Activated CD4-positive, alpha-beta T cell treated with anti-CD3 and anti-CD28 coated beads, Interleukin-2, amount 50 U/mL, for 48 hours (primary cell): ENCODE measurements at places on chromosomes 7 and 10.

GRCh38 chr7:130481898-130482297, 10.0 kb upstream of the MEST start:
- no peak for DNase-seq

GRCh38 chr7:139455789-139456188, 27.7 kb downstream of the KLRG2 start:
- DNase-seq = no peak

DNA sequence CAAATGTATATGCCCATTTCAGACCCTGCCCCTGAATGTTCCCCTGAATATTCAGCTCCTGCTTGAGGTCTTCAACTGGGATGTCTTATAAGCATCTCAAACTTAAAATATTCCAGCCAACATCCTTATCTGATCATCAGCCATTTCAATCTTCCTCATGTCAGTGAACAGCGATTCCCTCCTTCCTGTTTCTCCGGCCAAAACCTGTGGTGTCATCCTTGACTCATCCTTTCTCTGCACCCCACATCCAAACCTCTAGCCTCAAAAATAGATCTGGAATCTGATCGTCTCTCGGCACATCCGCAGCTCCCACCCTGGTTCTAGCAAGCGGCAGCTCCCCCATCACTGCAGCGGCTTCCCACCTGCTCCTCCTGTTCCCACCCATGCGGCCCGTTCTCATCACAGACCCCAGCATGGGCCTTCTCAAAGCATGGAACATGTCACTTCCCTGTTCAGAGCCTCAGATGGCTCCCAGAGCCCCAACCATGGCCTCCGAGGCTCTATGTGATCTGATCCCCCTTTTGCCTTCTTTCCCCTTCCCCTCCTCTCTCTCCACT, 165.7 kb downstream of the HECW1 start:
- DNase-seq = no peak

DNA sequence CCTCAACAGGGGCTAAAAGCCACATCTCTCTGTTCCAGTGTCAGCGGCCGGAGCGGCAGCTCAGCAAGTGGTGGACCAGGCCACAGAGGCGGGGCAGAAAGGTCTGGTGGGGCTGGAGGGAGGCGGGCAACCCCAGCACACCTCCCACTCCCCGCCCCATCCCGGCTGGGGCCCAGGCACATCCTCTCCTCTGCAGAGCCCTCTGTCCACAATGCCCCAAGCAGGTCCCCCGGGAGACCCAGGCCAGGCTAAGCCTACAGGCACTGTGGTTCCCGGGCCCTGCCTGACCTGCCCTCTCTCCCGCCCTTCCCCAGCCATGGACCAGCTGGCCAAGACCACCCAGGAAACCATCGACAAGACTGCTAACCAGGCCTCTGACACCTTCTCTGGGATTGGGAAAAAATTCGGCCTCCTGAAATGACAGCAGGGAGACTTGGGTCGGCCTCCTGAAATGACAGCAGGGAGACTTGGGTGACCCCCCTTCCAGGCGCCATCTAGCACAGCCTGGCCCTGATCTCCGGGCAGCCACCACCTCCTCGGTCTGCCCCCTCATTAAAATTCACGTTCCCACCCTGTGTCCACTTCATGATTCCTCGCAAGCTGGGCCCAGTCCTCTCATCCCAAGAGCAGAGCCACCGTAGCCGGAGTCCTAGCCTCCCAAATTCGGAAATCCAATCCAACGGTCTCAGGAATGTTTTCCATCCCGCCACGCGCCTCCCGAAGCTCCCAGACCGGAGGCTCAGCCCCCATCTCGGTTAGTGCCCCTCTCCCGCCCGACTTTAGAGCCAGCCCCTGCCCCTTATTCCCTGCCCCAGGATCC, 2.1 kb downstream of the ADIRF start:
- DNase-seq = no peak

DNA sequence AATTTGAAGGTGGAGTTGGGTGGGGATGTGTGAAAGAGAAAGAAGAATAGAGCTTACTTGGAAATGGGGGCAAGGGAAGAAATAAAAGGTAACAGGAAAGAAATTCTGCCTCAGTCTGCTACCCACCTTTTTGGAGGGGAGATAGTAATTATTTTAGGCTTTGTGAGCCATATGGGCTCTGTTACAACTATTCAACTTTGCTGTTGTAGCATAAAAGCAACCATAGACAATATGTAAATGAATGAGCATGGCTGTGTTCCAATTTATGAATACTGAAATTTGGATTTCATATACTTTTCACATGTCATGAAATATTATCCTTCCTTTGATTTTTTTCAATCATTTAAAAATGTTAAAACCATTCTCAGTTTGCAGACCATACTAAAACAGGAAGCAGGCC, 176.9 kb downstream of the HPSE2 start:
- no peak for DNase-seq

DNA sequence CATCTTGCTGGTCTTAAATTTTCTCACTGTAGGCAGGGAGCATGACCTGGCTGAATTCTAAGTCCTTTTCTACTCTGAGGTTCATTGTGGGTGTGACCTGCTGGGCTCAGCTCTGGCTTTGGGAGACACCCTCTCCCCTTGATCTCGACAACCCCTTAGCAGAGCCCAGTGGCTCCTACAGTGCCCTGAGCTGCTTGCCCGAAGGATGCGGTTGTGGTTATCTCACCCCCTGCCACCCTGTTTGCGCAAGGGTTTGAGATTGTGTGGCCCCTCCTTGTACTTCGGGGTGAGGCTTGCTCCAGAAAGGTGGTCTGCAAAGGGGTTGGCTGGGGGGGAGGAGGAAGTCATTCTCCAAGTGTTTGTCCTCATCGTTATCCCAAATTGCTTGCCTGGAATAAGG, 55.3 kb downstream of the TCF7L2 start:
- DNase-seq = no peak

GRCh38 chr7:120973849-120974248, 14.7 kb upstream of the CPED1 start:
- DNase-seq = no peak
